Stimulated activated CD4-positive, alpha-beta T cell treated with anti-CD3 and anti-CD28 coated beads, Interleukin-15, amount 100 ng/mL, for 1 hour (primary cell): ENCODE measurements at places on chromosomes 12 and 14.

- no peak for DNase-seq
Observed at GRCh38 chr12:99024191-99024590, 379.1 kb downstream of the APAF1 start.

DNA sequence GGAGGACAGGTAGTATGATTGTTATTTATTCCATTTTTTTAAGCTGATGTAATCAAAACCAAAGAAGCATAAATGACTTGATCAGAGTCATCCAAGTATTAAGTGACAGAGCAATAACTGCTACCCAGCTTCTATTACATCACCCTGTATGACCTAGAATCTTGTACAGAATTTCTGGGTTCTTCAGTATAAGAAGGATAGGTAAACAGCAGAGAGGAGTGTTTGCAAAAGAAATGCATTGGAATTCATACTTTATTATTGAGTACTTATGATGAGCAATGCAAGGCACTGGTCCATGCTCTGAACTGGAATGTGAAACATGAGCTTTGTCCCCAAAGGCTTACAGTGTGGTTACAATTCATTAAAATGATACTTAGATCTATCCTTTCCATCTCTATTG is 916.8 kb downstream of the DIO2 start:
- DNase-seq = no peak

DNA sequence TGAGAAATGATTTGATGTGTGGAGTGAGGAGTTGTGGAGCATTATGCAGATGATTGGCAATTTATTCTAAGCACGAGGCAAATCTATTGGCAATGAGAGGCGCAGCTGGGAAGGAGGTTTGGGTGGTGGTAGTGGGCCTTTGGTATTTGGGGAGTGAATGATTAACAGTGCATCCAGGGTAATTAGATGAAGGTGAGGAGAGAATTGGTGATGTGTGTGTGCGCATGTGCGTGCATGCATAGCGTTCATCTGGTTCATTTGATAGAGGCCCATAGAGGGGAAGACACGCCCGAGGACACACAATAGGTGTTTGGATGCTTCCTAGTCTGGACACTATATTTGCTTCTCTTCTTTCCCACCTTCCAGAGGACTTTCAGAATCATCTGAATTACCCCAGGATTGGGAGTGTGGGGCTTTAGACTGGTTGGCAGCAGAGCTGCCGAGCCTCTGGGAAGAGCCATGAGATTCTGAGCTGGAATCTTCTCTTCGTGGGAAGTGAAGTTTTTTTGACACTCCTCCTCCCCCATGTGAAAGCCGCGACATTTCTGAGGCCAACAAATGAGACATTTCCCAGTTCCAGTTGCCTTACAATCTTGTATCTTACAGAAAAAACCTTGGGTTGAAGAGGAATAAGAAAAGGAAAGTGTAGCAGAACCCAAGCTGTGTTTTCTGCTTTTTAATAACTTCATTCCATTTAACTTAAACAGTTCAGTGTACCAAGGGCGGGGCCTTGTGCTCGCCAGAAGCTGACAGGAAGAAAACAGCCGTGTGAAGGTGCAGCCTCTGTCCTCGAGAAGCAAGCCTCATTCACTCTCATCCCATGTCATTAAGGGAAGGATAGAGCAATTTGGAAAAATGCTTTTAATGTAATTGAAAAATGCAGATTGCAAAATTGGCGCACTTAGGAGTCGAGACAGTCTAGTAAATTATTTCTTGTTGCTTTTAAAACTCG is 65.2 kb downstream of the SLC25A47 start:
- no peak for DNase-seq

- no peak for DNase-seq
Observed at GRCh38 chr14:93041830-93042229, 73.9 kb downstream of the ITPK1 start.

DNA sequence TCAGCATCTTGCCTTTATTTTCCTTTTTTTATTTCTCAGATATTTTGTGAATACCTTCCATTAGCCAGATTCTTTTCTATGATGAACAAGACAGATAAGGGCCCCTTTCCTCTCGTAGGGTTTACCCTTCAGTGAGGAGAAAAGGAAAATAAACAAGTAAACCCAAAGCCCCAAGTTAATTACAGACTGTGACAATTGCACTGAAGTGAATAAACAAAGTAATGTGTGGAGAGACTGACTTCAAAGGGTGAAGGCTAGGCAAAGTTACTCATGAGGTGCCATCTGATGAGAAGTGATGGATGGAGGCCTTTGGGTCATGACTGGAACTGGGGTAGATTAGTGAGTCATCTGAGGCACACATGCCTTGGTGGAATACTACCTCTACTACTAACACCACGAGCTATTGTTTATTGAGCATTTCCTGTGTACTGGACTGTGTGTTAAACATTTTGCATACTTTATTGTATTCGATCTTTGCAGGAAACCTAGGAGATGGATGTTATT is 143.4 kb upstream of the PRICKLE1 start:
- DNase-seq = no peak

GRCh38 chr12:49108958-49109404 is 1.7 kb downstream of the LMBR1L start:
- no peak for DNase-seq

DNA sequence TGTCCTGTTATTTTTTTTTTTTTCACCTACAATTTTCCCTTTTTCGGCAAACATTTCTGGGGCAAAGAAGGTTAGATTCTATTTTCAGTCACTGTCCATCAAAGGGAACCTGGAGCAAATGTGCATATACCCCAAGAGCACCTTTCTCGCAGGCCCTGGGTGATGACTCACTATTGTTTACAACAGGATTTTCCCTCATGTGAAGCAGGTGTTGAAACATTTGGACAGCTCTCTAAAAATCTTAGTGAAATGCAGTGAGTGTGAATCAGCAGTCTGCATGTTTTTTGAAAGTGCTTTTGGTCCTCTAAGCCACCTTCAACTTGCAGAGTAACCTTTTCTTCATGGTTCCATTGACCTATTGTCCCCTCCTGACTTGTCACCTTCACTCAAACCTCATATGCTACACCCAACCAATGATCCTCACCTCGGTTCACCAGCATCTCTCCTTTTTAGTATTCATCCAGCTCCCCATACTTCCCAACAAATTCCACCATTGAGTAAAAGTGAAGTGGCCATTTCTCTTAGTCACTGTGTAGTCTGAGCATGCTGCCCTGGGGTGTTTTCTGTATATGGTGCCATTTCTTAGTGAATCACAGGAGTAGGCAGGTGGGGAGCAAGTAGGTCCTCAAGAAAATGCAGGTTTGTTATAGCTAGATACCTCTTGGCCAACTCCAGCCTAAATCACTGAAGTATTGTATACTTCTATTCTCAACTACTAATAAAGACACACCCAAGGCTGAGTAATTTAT is 260.2 kb downstream of the BMP4 start:
- no peak for DNase-seq

- DNase-seq = no peak
Observed at GRCh38 chr12:91786499-91787272, 359.0 kb downstream of the BTG1 start.

GRCh38 chr12:42468921-42469320 is 120.6 kb downstream of the PRICKLE1 start:
- DNase-seq = no peak

- DNase-seq = no peak
Observed at GRCh38 chr14:56963381-56963780, 153.1 kb upstream of the OTX2 start.

- DNase-seq = no peak
Observed at GRCh38 chr12:77060136-77060882, 5.1 kb downstream of the E2F7 start.

GRCh38 chr12:89945123-89945522 is 236.5 kb upstream of the ATP2B1 start:
- DNase-seq = no peak

- DNase-seq = no peak
Observed at GRCh38 chr12:82765971-82766705, 79.4 kb downstream of the TMTC2 start.

GRCh38 chr14:75675265-75675960 is 14.4 kb downstream of the TTLL5 start:
- DNase-seq = no peak

GRCh38 chr14:32940711-32941667 is 2.3 kb downstream of the NPAS3 start:
- DNase-seq = no peak

DNA sequence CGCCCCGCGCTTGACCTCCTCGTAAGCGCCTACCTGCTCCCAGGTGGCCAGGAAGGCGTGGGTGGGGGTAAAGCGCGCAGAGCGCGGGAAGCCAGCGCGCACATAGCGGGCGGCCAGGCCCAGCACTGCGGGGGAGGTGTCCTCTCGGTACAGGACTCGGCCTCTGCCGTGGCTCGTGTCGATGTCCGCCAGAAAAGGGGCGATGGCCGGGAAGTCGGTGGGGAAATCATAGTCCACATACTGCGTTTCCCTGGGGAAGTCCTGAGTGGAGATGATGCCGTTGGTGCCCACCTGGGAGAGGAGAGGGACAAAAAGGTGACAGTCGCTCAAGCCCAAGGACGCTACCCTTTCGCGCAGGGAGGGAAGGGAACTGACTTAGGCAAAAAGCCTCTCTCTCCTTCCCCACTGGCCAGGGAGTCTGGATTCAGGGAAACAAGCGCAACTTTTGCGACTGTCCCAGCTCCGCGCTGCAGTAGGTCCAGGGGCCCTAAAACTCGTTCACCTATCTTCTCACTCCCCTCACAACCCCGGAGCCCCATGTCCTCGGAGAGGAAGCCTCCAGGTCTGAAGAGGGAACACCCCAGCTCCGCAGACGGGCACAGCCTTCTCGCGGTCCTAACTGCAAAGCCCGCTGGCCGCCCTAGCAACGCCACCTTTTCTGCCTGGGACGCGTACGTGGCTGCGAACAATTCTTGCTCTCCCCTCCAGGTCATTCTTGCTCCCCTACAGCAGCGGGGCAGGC is 815 bp downstream of the NID2 start:
- DNase-seq = no peak
